ENCODE measurements at places on chromosomes 2 and 18.

GRCh38 chr2:36339607-36340218 is 15.9 kb upstream of the CRIM1 start:
- DNase-seq = no peak

- DNase-seq = no peak
Measured at GRCh38 chr2:169765523-169765922, 31.9 kb downstream of the KLHL23 start.

GRCh38 chr18:3857544-3857943 is 407.6 kb downstream of the TGIF1 start:
- DNase-seq = no peak

- DNase-seq = no peak
Measured at GRCh38 chr2:127737892-127738291, 36.6 kb downstream of the SFT2D3 start.

GRCh38 chr2:44778671-44779476 is 162.6 kb upstream of the SIX3 start:
- DNase-seq = no peak

DNA sequence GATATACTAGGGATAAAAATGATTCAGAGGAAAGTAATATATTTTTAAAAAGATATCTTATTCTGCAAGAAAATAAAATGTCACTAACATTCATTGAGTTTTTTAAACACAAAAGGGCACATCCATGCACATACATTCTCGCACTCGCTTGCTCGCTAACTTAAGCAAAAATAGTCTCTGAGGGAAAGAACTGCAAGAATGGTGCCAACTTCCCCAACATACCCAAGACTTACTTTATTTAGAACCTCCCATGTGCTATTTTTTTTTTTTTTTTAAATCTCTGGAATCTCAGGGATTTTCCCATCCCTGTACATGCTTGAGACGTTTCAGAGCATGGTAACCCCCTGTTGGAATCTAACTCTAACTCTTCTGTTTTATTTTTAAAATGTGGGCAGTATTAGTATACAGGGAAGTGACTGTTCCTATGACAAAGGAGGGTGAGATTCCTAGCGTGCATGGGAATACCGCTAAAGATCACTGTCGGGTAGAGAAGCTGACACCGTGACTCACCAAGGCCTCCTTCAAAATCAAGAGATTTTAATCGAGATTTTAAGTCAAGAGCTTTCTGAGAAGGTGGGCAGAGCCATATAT is 187.9 kb upstream of the ZEB2 start:
- no peak for DNase-seq

GRCh38 chr2:72678024-72678423 is 147.8 kb downstream of the EXOC6B start:
- no peak for DNase-seq

DNA sequence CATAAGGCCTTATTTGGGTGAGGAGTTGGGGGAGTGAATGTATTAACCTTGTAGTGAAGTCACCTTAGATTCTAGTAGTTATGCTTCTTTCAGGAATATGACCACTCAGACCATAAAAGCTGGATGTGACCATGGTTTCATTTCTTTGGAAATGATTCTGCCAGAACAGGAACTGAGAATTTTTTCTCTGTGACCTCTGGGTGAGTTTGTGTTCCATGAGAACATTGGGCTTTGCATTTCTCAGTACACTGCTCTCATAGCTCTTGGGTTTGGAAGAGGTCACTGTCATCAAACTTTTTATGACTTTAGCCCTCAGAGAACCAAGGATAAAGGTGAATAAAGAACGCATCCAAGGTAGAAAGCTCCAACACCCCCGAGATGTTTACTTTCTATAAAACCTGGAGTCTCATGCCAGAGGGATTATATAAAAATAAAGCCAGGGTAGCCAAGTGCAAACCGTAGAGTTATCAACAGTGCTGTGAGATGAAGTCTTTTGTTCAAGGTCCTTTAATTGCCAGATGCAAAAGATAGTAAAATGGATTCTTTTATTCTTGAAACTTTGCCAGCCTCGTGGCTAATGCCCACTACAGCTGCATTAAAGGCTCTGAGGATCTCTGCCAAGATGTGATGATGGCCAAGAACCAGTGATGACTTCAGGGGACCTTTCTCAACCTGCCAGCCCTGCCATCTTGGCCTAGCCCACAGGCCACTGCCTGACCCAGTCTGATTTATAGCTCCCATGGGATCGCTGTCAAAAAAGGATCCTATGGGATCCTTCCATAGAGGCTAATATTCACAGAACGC is 27.8 kb upstream of the MAT2A start:
- DNase-seq = no peak

- DNase-seq = no peak
Measured at GRCh38 chr2:222134654-222135053, 164.1 kb downstream of the PAX3 start.

DNA sequence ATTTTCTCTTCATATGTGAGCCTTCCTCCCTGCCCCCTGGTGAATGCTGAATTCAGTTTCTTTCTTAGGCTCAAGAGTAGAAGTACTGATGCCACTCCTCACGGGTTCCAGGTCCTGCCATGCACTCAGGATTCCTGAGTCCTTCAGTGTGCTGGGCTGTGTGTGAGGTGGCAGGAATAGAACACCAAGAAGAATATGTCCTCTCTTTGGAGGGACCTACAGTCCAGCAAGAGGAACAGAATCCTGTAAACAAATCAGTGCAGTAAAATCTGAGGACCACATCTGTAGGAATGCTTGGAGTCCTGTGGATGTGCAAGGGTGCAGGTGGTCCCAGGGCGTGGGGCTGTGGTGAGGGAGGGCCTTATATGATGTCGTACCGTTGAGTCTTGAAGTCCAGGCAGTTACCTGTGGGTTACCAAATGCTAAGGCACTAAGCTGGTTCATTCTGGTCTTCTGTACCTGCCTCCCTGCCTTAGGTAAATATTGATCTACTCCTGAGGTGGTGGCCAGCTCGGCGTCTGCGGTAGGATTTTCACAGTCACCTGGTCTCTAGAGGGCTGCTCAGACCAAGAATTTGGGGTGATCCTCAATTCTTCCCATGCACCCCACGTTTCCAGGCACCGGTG is 5.5 kb downstream of the ASAP2 start:
- peak; percentile 25 for DNase-seq

- DNase-seq = no peak
Measured at GRCh38 chr2:148201075-148202004, 180.4 kb downstream of the MBD5 start.

GRCh38 chr2:21981127-21981526 is 857.4 kb downstream of the TDRD15 start:
- DNase-seq = no peak

- DNase-seq = no peak
Measured at GRCh38 chr2:148167855-148168254, 147.0 kb downstream of the MBD5 start.

- DNase-seq = no peak
Measured at GRCh38 chr2:98911376-98912154, 24.5 kb downstream of the CRACDL start.

DNA sequence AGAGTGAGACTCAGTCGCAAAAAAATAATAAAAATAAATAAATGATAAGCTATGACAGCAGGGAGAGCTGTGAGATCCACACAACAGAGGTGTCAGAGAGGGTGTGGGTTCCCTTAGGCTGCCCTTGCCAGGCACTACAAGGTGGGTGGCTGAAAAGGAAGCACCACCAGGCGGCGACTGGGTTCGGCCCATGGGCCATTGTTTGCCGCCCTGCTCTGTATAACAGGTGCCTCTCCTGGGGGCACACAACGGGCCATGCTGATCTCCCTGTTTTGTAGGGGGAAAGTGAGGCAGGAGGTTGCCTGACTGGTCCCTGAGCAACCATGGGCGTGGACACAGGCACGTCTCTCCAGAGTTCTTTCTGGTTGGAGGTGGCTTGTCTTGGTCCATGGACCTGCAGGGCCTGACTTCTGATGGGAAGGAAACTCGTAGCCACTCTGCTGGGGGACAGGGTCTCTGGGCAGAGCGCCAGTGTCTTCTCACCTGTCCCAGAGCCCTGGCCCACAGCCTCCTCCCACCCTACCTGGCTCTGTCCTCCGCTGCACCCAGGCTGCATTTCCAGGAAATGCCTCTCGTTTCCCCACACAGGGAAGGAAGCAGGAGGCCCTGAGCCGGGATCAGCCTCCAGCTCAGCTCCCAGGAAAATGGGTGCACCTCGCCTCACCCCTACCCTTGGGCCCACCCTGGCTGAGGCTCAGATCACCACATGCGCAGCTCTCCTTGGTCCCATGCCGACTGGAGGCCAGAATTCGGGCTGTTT is 109.6 kb upstream of the ODC1 start:
- DNase-seq = no peak

DNA sequence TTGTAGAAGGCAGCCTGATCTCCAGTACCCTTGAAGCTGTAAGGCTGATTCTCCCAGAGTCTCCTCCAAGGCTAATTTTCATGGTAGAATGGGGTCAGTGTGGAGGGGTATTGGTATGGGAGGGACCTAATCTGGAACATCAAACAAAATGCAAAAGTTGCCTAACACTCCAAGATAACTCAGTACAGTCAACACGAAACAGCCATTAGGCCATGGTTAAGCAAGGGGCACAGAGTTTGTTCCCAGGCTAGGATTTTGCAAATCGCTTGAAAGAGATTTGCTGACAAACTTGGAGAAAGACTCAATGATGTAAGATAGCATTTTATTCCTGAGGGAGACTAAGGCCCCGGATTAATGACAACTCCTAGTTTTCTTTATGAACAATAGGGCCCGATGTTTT is 5.4 kb downstream of the PID1 start:
- DNase-seq = no peak

DNA sequence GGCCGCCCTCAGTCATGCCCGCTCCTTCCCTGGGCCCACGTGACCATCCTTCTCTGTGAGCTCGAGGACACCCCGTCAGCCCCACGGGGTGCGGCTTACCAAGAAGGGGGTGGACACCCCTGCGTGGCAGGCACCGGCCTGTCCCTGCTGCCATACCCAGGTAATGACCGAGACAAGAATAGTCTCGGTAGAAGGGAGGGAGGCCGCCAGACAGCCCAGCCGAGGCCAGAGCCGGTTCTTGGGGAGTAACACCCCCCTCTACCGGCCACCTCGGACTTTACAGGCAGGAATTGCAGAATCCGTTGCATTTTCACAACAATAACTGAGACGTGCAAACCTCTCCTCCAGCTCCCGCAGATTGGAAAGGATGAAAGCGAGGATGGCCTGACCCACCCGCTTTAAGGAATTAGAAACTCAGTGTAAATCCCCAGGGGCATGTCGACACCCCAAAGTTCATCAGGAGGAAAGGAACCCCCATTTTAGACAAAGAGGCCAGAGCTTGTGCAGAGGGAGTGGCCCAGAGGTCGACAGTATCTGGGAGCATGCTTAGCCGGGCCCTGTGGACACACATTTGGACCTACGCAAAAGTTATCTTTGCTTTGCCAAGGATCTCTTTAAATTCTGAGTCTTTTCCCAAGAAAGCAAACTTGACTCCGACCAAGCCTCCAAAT is 60.1 kb upstream of the GLI2 start:
- DNase-seq = no peak

- DNase-seq = no peak
Measured at GRCh38 chr2:101340141-101340551, 31.6 kb upstream of the RNF149 start.

- no peak for DNase-seq
Measured at GRCh38 chr2:19046986-19047780, 311.2 kb downstream of the OSR1 start.

DNA sequence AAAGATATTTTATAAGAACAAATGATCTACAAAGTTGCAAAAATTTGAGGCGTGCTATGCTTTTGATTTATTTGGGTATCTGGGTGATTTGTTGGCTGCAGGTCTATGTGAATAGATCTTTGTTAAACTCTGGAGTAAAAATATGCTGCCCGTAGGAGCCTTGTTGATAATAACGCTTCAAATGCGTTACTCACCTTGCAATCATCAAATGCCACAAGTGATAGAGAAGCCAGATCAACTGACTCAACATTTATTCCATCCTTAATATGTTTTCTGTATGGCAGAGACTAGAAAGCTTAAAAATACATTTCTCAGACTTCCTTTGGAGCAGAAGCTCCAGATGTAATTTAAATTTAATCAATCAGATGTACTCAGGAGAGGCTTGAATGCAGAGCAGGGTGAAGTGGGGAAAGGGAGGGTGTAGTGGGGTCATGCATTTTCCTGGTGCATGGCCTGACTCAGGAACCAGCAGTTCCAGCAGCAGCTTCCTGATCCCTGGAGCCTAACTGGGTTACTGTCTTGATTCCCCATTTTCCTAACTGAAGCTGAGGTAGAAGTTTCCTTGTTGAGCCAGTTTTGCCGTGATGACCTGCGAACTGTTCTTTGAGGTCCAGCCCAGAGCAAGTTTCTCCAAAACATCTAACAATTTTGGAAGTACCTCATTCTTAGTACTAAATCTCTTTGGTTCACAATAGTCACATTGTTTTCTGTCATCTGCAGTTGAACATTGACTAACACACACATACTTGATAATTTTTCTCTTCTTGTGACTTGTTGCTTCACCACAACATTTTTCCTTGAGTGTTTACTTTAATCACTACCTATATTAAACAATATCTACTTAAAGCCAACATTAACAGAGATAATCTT is 284.7 kb upstream of the CWC22 start:
- no peak for DNase-seq

- no peak for DNase-seq
Measured at GRCh38 chr2:110958346-110959119, 162.2 kb upstream of the BCL2L11 start.
